ENCODE measurements at places on chromosomes 7 and 10.
A peak's percentile ranks its signal among the peaks of the same experiment; 100 is the strongest.

GRCh38 chr7:134828361-134828760 lies 48.9 kb downstream of the CALD1 start:
- DNase-seq = no peak

DNA sequence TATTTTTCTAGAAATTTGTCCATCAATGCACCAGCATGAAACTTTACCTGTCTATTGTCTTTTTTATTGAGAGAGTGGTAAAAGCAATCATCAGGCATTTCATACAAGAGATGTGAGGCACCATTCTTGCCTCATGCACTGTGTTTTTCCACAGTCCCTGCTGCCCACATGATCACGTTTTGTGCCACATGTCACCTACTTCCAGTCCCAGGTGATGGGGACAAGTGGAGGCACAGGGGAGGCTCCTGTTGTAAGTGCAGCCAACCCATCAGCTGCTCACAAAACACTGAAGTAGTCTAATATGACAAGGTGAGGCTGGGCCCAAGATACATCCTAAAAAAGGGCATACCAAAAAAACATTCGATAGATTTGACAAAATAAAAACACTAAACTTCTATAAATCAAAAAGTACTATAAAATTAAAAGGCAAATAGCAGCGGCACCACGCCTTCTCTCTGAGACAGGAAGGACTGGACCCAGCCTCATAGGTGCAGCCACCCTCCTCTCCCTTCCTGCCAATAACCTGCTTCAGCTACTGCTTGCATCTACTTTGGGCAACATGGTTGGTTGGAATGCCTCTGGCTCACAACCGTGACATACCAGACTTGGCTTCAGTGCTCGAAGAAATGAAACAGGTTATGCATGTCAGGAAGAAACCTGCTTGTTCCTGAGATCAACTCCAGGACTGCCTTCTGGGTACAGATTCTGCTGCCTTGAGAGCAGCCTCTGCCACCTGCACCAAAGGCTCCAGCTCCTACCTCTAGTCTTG lies 2.3 kb downstream of the ZC3HAV1L start:
- DNase-seq = no peak

DNA sequence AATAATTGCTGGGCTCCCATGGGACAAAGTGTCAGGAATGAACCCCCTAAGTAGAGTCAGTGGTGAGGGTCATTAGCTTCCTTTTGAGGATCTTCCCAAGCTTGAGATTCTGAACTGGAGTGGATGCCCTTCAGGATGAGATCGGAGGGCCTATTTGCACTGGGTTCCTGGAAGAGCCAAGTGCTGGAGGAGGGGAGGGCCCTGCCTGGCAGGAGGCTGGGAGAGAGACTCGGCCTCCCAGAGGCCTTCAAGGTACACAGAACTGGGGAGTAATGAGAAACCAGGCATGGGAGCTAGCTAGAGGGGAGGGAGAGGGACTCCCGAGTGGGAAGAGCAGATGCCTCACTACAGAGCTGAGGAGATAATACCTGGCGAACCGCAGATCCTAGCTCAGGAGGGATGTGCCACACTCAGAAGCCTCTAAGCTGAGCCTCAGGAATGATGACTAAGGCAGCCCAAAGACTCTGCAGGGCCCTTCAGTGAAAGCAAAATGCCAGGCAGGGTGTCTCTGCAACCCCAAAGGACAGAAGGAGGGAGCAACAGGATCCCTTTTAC lies 9.4 kb downstream of the PDAP1 start:
- DNase-seq = no peak

- no peak for DNase-seq
These were observed 45.2 kb upstream of the TMEM213 start for GRCh38 chr7:138752518-138753149.

DNA sequence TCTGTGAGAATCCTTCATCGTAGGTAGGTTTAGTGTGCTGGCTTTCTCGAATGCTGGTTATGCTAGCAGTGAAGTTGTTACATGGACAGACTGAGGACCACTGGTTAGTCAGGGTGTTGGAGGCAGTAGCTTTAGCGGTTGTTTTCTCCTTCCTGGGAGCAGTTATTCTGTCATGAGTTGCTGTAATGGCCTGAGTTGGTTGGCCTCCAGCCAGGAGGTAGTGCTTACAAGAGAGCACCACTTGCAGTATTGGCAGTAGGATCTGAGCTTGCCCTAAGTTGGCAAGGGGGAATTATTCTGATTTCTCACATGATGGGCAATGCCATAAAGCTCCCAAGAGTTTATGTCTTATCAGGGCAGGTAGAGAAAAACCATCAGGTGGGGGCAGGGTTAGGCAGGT lies 58.0 kb downstream of the IPMK start:
- DNase-seq = no peak

- no peak for DNase-seq
These were observed 356.9 kb downstream of the EXOC4 start for GRCh38 chr7:133609806-133610205.

DNA sequence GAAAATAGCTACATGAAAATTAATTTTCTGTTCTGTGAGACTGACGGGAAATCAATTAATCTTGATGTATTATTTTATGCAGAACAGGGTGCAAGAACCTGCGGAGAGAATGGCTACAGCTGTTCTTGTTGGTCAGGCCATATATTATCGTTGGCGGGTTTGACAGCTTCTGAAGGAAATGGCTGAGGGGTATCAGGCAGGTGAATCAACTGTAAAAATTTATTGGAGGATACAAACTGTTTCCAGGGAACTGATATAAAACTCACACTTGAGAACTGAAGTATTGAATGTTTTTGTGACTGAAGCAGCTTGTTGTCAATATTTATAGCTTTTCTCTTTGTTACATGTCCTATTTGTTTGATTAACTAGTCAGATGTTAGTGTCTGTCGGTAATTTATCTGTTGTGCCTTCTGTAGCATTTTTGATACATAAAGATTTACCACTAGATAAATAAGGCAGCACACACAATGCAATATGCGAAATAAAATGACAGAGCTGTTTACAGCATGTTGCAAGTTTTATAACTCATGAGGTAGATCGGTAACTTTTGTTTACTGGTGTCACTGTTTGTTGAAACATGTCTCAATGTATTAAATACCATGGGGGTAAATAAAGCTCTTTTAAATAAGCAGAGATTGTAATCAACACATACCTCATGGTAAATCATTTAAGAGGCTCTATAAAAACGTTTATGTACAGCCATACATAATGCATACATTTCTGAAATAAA lies 308.2 kb downstream of the LRMDA start:
- DNase-seq = no peak

- peak; percentile 14 for DNase-seq
These were observed 63.7 kb downstream of the TRUB1 start for GRCh38 chr10:115001506-115002381.

GRCh38 chr10:11164803-11165590 lies 147.3 kb downstream of the CELF2 start:
- DNase-seq = no peak

DNA sequence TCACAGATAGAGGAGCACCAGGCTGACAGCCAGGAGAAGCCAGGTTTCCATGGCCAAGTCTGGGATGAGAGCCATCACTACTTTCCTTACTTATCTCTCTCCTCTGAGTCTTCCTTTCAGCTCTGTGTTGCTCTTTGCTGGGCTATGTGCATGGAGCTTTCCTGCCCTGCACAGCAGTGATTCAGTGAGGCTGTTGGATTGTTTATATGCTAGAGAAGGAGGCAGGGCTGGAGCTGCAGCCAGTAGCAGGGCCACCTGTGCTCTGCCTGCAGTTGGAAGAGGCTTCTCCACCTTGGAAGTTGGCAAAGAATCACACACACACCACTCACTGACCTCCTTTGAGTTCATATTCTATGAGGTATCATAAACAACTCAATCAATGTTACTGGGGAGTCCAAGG lies at the start of gene CYP3A4:
Gene CYP3A4 (minus strand): TSS at position 178 of the 400 bp plus-strand sequence. CDS start 103 bp downstream, at position 75.
- no peak for DNase-seq

GRCh38 chr10:124384591-124385190 lies 34.0 kb downstream of the OAT start:
- no peak for DNase-seq

GRCh38 chr7:135601182-135601581 lies 43.5 kb downstream of the NUP205 start:
- no peak for DNase-seq

DNA sequence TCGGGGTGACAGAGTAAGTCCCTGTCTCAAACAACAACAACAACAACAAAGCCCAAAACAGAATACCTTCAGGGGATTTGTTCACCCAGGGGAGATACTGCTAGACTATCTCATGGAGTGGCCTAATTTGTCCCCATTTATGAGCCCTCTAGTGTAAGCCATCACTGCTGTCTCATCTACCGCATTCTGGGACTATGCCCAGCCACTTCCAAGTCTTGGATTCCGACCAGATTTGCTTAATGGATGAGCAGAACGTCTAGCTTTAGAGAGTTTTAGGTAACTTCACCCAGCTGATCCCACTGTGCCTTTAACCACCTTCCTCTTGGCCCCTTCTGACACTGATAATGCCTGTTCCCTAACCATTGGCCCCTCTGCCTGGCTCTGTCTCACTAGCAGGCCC lies 47.1 kb downstream of the PAPSS2 start:
- DNase-seq = no peak

DNA sequence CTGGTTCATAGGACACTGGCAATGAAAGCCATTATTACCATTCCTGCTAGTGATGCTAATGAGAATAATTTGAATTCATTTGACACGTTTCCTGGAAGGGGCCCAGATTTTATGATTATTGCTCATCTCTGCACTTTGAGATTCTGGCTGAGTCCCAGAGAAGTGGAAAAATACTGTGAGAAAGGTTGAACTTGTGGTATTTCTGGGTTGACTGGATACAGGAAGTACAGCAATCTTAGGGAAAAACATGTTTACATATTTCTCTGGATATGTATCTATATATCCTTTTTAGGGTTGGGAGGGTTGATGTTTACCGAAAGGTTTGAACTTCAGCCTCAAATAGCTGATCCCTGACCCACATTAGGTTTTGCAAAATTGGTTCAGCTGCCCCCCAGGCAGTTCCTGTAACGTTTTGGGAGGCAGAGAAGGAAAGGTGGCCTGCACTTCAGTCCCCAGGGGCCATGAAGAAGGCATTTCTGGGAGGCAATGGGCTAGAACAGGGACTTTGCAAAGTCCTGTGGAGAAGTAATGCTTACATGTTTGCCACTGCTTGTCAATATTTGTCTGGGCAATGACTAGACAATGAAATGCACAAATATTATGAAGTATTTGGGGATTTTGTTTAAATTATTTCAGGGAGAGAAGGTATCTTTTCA lies 253.7 kb upstream of the PITRM1 start:
- no peak for DNase-seq

DNA sequence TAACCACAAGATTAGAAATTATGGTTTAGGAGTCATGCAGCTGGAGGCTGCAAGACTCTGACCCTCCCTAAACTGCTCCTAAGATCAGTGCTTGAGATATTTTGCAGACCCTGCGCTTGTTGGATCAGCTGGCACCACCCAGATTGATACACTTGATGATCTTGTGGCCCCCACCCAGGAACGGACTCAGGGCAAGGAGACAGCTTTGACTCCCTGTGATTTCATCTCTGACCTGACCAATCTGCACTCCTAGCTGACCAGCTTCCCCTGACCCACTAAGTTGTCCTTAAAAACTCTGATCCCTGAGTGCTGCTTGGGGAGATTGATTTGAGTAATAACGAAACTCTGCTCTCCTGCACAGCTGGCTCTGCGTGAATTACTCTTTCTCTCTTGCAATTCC lies 8.0 kb upstream of the RAB18 start:
- no peak for DNase-seq

DNA sequence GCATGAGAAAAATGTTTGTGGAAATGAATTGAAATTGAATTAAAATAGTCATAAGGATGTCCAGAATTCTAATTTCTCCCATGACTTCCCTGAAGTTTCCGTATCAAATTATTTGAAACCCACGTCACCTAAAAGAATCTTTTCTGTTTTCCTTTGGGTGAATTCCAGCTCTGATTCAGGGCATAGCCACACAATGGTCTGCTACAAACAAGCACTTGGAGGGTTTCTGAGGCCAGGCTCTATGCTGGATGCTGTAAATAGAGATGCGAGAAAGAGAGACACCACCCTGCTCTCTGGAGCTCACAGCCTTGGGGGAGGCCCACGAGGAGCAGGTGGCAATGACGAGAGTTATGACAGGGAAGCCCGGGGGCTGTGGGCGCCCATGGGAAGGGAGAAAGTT lies 33.6 kb downstream of the GHRHR start:
- DNase-seq = no peak

- no peak for DNase-seq
These were observed 2.5 kb upstream of the VGF start for GRCh38 chr7:101167645-101168411.

- no peak for DNase-seq
These were observed 10.9 kb downstream of the RNF32 start for GRCh38 chr7:156651474-156651873.

- DNase-seq = no peak
These were observed 325.5 kb upstream of the C7orf33 start for GRCh38 chr7:148264933-148265557.

DNA sequence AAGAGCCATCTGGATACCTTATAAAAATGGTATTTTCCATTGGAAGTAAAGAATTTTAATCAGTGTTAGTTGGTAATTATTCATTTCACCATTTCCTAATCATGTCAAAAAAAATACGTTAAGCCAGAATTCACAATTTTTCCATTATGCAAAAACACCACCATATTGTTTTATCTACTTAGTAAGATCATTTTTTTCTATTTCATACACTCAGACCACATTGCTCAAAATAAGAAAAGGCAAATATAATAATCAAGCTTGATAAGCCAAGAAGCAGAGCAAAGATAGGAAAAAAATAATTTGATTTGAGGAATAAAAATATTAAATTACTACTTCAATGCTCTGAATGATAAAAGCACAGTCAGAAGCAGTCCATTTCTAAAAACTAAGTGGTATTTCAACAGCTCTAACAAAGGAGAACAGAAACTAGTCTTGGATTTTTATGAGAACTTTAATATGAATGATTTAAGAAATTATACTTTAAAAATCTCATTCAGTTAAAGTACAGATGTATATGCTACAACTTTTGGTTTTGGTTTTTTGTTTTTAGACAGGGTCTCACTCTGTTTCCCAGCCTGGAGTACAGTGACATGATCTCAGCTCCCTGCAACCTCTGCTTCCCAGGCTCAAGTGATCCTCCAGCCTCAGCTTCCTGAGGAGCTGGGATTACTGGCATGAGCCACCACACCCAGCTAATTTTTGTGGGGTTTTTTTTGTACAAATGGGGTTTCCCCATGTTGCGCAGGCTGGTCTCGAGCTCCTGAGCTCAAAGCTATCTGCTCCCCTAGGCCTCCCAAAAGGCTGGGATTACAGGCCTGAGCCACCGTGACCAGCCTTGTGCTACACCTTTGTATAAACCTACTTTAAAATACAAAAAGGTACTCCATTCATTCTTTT lies 46.6 kb downstream of the LRRN3 start:
- DNase-seq = no peak

Measured in GM12891 (cell line).